ENCODE measurements at places on chromosomes 11 and 22. TPM values are rescaled to one million over a fixed set of nuclear protein-coding genes. Genes with fewer than 3 reads are reported as not detected.

UPK3A gene
- total RNA-seq: not detected

TOM1 gene
- total RNA-seq: 48.8 TPM

MIOX gene
- total RNA-seq: not detected

ADAMTS8 gene
- total RNA-seq: not detected

APOA4 gene
- not detected for total RNA-seq

P4HA3 gene
- 4.4 TPM for total RNA-seq

OR4D5 gene
- not detected for total RNA-seq

DLG2 gene
- total RNA-seq: 5.8 TPM

LINC01488 gene
- not detected for total RNA-seq

SCN2B gene
- 0.33 TPM for total RNA-seq

OR51A2 gene
- total RNA-seq: not detected

LRRC4C gene
- 0.27 TPM for total RNA-seq

MRTFA gene
- 90.4 TPM for total RNA-seq

BTG4 gene
- total RNA-seq: not detected

ANKK1 gene
- not detected for total RNA-seq

KCNJ11 gene
- total RNA-seq: not detected

OR5A1 gene
- not detected for total RNA-seq

OR5B21 gene
- not detected for total RNA-seq

SLC39A13 gene
- total RNA-seq: 28.5 TPM

APOBEC3H gene
- total RNA-seq: not detected

TP53I11 gene
- total RNA-seq: 27.4 TPM

WNT7B gene
- total RNA-seq: 0.18 TPM

THYN1 gene
- total RNA-seq: 25.0 TPM

MMP12 gene
- not detected for total RNA-seq

All from fibroblast of the aortic adventitia (primary cell).